Karpas-422 (cell line): ENCODE measurements at places on chromosomes 2 and 18.

GRCh38 chr2:11368059-11368572 is 23.7 kb upstream of the ROCK2 start:
- peak; percentile 32 for DNase-seq

- no peak for DNase-seq
These were observed 328.2 kb downstream of the KCNJ3 start for GRCh38 chr2:155026651-155027174.

- no peak for DNase-seq
These were observed 75.0 kb downstream of the CTIF start for GRCh38 chr18:48613589-48614404.

DNA sequence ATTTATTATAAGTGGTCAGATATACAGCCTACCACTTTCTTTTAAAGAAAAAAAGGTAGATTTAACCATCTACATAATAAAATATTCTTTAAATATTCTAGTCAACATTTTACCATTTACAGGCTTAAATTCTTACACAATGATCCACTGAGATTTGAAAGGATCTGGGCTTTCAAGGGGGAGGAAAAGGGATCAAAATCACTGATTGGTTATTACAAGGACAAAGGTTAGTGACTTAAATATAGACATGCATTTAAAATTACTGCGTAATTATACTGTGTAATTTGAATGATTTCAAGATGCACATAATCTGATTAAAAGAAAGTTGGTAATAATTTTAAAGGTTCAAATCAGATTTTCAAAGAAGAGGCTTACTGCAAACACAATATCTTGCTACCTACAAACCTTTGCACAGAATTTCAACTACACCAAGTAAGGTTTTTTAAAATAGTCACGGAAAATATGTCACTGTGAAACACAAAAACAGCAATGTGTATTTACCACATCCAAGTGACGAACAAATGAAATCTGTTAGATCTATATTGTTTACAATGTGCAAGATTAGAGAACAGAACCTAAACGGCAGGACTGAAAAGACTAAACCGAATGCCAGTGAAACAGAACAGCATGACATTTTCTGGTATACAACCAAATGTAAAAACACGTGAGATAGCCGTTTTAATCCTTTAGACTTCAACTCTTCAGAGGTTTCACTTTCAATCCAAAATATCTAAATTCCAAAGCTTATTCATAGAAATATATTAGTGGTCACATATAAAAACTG is 40.8 kb downstream of the RTN4 start:
- DNase-seq = no peak

- DNase-seq = no peak
These were observed 81.4 kb downstream of the TGOLN2 start for GRCh38 chr2:85246348-85246747.

DNA sequence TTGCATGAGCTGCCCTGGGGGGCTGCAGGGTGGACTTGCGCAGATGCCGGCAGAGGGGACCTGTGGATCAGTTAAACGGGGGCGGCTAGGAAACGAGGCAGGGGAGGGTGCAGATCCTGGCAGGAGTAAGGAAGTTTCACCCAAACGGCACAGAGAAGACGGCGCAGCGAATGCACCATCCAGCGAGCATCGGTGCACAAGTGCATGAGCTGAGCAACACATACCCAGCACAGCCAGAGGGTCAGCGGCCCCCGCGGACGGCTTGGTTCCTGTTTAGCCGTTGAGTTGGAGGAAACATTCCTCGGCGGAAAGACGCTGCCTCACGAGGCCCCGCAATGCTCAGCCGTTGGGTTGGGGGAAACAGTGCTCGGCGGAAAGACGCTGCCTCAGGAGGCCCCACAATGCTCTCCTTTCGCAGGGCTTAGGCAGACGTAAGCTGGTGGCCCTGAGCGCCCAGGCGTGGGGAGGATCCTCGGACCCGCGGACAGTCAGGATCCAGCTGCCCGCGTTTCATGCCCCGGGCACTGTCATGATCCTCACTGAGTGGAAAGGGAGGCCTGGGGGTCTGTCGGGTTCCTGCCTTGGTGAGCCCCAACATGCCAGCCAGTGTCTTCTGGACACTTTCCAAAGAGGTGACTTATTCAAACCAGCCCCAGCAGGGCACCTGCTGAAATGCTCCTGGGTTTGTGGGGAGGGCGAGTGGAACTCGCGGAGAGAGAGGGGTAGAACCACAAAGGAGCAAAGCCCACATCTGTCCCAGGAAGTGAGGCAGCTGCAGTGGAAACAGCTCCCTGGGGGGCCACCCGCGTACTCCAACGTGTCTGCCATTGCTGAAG is 86.3 kb downstream of the NDUFA10 start:
- DNase-seq = no peak

GRCh38 chr2:239793836-239794235 is 231.3 kb downstream of the NDUFA10 start:
- DNase-seq = no peak

DNA sequence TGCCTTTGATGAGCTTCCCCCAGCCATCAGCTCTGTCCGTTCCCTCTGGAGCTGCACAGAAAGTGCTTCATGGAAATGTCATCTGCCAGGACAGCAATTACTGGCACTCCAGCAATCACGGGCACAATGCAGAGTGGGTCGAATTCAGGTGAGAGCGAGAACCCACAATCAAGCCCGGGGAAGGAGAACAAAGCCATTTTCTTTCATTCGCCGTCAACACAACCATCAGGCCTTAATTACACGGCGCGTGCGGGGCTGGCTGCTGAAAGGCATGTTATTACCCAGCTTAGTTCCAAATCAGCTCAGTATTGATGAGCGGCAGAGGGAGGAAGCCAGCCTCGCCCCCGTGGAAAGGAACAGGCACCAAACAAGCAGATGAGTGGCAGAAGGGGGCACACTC is 143.9 kb downstream of the MYT1L start:
- DNase-seq = no peak

DNA sequence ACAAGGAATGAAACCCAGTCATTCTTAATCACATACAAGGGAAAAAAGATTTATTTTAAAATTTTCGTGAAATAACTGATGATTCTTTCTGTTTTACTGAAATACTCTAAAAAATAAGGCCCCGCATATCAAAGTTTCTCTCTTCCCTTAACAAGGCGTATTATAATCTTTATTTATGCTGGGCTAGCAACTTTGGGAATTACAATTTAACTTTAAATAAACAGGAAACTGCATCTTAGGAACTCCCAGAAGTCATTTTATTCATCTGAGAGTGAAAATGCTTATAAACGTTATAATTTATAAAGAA is 166.7 kb downstream of the TCF4 start:
- DNase-seq = no peak

GRCh38 chr2:128799730-128800129 is 481.1 kb upstream of the HS6ST1 start:
- no peak for DNase-seq

GRCh38 chr2:21627938-21628337 is 504.2 kb downstream of the TDRD15 start:
- no peak for DNase-seq

DNA sequence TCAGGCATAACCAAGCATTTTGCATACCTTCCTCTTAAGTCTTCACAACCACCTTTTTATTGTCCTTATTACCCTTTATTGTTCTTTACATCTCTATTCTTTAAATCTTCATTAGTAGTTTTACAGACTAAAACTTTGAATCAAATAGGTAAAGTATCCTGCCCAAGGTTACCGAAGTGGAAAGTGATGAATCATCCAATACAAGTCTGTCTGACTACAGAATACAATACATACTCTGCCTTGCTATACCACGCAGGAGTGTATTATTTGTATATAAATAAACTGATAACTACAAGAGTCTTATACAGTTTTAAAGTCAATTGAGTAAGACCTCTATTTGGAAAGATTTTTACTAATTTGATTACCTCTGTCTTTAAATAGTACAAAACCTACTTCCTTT is 196.0 kb downstream of the ZEB2 start:
- no peak for DNase-seq

- peak; percentile 32 for DNase-seq
These were observed 24.4 kb upstream of the ONECUT2 start for GRCh38 chr18:57410749-57411148.

DNA sequence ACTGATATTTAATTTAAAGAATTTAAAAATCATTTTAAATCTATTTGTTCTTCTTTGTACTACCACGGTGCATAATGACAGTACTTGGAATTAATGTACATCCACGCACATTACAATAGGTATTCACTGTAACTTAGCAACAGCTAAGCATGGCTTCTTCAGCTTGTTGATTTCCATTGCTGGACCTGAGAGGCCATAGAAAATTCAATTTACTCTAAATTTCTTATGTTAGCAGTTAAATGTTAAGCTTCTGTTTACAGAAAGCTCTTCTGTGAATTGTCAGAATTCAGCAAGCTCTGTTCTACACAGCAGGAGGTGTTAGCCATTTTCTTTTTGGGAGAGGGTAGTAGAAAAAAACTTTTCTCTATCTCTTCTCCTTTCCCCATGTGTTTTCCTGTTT is 1149.3 kb upstream of the CDH2 start:
- DNase-seq = no peak

DNA sequence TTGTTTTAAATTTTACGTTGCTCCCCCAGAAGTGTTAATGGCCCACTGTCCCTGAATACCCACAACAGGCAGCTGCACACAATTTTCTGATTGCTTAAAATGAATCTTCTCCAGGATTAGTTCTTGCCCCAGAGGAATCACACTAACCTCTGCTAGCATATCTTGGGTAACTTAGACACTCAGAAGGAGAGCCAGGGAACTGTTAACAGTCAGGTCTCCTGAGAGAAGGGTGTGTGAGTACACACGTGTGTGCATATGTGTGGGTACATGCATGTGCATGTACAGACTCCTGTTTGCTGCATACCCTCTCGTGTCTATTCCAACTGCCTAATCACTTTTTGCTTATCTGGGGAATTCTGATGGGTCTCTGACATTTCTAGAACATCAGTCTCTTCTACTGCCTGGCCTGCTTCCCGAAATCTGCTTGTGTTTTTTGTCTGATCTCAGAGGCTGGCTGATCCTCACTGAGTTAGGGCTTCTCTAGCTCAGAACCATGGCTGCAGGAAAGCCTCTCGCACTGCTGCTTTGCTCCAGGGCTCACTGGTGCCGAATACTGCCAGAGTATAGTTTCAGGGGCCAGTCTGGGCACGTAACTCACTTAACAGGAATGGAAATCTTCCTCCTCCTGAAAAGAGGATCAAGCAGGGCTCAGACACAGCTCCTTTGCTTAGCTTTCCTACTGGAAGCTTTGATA is 62.8 kb downstream of the PRELID3A start:
- no peak for DNase-seq

DNA sequence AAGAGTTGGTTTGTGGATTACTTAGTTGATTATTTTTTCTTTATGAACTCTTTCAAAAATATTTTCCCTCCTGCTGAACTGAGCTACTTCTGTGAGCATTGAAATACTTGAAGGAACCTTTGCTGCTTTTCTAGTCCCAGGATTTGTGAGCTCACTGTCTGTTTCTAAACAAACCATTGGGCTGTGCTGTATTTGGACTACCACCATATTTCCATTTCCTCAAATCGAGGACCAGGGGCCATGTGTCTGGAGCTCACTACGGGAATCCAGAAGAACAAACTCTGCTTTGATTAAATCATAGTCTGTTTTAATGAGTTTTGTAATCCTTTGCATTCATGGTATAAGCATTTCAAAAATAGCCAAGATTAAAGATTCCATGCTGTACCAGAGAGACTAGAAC is 1.3 kb downstream of the MRPL33 start:
- DNase-seq = no peak

DNA sequence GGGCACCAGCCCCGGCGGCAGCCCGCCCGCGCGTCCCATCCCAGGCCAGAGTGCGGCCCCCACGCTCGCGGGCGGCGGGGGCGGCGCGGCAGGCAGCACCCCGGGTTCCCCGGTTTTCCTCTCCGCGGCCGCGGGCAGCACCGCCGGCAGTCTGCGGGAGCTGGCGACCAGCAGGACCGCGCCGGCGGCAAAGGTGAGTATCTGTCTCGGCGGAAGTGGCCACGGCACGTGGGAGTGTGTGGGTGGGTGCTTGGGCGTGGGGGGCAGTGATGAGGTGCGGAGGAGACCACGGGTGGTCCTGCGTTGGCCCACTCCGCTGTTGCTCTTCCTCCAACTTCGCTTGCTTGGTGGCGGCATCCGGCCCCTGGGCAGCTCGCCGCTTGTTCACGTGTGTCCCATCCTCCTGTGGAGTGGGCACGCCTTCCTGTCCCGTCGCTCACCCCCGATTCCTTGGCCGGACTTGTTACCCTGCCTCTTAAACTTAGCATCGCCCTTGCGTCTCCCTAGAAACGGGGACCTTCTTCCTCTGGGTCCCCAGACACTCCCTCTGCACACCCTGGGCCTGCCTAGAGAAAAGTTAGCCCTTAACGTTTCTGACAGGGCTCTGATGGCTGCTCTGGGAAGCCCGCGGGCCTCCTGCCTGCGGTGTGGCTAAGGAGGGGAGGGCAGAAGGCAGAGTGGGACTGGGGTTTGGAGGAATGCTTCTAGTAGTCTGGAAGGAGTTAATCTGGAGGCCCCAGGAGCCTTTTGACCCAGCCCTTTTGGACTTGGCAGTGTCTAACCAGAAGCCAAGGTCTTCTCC is 1.1 kb downstream of the SH3RF3 start:
- DNase-seq = no peak
